ENCODE measurements at places on chromosomes 1 and 21. TPM values are rescaled to one million over a fixed set of nuclear protein-coding genes. Genes with fewer than 3 reads are reported as not detected.

The CAPN8 gene
- 7.5 TPM for total RNA-seq

The KRTAP26-1 gene
- not detected for total RNA-seq

The MARK1 gene
- 0.10 TPM for total RNA-seq

- no peak for DNase-seq
These were observed at the start of gene AKT3 for GRCh38 chr1:243850202-243850451. TSS of gene AKT3 (minus strand) at chr1:243850243. CDS start at chr1:243843170, 7,073 bp downstream.

- no peak for DNase-seq
These were observed 331.6 kb downstream of the SRGAP2C start for GRCh38 chr1:121516234-121516967.

- no peak for DNase-seq
These were observed 17.4 kb downstream of the CNST start for GRCh38 chr1:246583448-246584185.

The EPHB2 gene
- total RNA-seq = 2.0 TPM

- peak; percentile 7 for DNase-seq
These were observed 35.7 kb upstream of the MTR start for GRCh38 chr1:236759252-236759859.

- no peak for DNase-seq
These were observed 4.1 kb upstream of the POFUT2 start for GRCh38 chr21:45291613-45292398.

- no peak for DNase-seq
These were observed 55.2 kb downstream of the UBR4 start for GRCh38 chr1:19154876-19155275.

- no peak for DNase-seq
These were observed 247.6 kb upstream of the PBX1 start for GRCh38 chr1:164311377-164311776.

The PIGR gene
- 4.7 TPM for total RNA-seq

- DNase-seq = no peak
These were observed 4.6 kb downstream of the OLFML3 start for GRCh38 chr1:113983826-113984225.

DNA sequence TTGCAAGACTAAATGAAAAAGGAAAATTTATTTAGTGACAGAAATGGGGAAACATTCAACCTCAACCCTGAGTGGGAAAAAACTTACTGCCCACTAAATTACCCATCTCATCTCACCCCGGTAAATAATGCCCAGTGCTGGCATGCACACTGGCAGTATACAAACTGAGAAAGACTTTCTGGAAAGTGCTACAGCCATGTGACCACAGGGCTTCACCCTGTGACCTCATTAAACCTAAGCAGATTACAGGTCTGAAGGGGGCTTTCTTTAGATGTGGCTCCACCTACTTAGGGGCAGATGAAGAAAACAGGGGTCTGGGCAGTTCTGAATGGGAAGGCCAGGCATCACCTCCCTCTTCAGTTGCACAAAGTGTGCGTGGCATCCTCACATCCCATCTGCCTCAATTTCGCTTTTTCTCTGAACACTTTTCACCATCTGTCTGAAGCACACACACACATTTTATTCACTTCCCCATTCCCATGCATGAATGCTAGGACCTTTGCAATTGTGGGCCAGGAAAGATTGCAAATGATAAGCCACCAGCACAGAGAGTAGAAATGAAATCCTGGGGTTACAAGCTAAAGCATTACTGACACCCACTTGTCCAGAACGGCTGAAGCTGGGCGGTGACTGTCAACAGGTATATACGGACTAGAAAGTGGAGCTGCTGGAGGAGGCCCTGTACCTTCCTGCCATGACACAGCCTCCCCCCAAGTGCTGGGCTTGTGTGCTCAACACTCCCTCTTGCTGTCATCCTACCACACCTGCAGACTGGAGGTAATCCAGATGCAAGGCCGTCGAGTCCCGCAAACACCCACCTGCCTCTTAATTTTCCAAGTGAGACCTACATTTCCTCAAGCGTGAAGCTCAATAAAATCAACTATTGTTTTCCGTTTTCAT, 2.7 kb downstream of the NADK start:
- DNase-seq = no peak

The TRIM17 gene
- total RNA-seq = not detected

The S100A16 gene
- total RNA-seq = not detected

- DNase-seq = peak; percentile 40
These were observed 3.0 kb downstream of the ITLN2 start for GRCh38 chr1:160951443-160952128.

DNA sequence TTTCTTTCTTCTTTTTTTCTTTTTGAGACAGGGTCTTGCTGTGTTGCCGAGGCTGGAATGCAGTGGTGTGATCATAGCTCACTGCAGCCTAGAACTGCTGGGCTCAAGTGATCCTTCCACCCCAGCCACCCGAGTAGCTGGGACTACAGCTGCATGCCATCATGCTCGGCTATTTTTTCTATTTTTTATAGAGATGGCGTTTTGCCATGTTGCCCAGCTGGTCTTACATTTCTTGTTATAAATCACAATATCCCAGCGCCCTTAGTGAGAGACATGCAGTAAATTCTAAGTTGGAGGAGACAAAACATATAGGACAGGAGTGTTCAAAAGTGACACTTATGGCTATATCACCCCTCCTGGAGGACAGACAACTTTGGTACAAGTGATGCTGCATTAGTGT, 31.3 kb upstream of the ACTN2 start:
- no peak for DNase-seq

The MPZ gene
- 5.8 TPM for total RNA-seq

DNA sequence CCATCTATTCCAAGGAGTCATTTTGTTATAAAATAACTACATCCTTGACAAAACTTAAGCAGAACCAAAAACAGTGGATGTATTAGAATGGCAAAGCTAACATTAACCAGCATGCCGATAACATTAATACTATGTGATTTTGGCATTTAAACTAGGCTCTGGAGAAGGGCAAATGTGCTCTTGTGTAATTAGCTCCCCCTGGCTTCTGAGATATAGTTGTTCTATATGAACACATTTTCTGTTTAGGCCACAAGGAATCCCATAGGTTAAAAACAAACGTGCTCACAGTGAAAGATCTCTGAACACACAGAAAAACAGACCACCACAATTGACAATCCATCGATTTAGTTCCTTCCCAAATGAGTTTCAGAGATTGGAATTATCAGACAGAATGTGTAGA, 57.4 kb upstream of the TARS2 start:
- DNase-seq = no peak

The TMEM269 gene
- total RNA-seq = 0.13 TPM

The SELENON gene
- 4.1 TPM for total RNA-seq

DNA sequence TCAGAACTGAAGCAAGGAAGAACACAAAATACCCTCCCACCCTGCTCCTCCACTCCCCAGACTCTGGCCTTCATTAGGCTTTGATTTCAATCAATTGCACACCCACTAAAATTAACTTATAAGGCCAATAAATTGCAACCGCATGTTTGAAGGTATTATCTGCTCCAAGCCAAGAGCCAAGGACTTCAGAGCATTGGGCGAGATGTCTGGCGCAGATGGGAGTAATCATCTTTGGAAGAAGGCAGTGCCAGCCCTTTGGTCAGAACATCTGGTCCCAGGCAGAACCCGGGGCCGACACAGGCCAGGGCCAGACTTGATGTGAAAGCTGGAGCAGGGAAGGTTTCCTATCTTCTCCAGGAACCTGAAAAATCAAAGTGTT, 60.0 kb downstream of the SLC66A1 start:
- DNase-seq = no peak

- DNase-seq = no peak
These were observed 26.5 kb upstream of the SAMD11 start for GRCh38 chr1:897226-897625.

- no peak for DNase-seq
These were observed 898 bp upstream of the TMEM200B start for GRCh38 chr1:29124366-29125236.

The OR2G6 gene
- total RNA-seq = 1.1 TPM

The ARTN gene
- 2.9 TPM for total RNA-seq

DNA sequence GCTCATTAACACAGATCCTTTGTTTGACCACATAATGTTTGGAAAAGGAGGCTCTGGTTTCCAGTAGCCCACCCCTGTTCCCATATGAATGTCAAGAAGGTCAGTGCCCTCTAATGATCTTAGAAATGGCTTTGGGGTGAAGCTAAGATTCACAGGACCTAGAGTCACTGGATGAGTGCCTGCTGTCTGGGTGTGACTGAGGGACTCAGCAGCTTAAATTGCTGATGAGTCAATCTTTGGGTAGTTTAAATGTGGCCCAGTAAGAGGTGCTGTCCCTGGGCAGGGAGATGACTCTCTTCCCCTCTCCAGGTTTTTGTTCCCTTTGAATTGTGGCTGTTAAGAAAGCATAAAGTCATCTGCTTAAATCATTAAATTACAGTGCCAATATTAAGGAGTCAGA, 50.6 kb downstream of the L1TD1 start:
- DNase-seq = no peak
